Substantia nigra (tissue), 51 donors: ENCODE measurements at places on chromosomes 2 and 18.

GRCh38 chr2:240713928-240714746 lies 22.5 kb downstream of the AQP12A start:
- no peak for DNase-seq

- DNase-seq, result no peak
Observed at GRCh38 chr2:159860581-159861310, 62.7 kb upstream of the CD302 start.

- no peak for DNase-seq
Observed at GRCh38 chr2:164913640-164914350, 41.5 kb downstream of the SLC38A11 start.

DNA sequence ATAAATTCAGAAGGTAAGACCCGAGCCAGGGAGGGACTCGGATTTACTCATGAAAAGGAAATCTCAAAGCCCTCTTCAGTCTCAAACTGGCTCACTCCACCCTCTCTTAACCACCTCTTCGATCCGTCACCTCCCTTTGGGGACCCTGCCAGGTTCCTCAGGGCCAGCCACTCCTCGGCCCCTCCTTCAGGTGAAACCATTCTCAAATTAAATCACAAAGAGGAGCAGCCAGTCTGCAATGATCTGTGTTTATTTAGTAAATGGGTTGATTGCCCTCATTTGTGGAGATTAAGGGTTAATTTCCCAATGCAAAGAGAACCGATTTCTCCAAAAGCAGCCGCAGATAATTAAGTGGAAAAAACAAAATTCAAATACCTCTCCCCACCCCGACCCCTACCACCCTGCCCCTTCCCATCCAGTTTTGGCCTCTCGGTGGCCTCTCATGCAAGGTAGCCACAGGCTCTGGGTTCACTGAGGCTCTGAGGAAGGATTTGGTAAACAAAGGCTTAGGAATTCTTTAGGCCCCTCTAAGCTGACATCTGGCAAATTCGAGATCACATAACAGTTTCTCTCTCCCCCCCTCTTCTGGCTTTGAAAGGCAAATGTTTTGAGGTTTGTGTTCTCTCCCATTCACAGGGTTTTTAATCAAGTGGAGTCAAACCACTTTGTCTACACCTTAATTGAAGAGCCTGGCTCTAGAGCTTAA lies 10.3 kb upstream of the FZD7 start:
- no peak for DNase-seq

GRCh38 chr2:203870941-203871340 lies 3.4 kb downstream of the CTLA4 start:
- DNase-seq, result no peak

DNA sequence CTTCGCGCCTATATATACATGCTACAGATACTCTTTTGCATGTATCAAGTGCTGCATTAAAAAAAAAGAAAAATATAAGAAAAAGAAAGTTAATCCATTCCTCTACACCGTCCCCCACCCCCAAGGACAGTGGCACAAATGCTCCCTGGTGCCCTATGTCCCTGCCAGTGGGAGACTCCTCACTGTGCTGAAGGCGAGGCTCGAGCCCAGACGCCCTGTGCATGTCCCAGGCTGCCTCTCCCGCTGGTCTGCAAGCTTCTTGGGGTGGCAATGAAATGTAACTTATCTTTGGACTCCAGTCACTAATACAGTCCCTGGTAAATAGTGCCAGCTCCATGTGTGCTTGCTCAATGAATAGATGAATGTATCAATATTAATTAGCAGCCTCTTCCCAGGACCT lies 185.6 kb upstream of the SMAD2 start:
- no peak for DNase-seq

DNA sequence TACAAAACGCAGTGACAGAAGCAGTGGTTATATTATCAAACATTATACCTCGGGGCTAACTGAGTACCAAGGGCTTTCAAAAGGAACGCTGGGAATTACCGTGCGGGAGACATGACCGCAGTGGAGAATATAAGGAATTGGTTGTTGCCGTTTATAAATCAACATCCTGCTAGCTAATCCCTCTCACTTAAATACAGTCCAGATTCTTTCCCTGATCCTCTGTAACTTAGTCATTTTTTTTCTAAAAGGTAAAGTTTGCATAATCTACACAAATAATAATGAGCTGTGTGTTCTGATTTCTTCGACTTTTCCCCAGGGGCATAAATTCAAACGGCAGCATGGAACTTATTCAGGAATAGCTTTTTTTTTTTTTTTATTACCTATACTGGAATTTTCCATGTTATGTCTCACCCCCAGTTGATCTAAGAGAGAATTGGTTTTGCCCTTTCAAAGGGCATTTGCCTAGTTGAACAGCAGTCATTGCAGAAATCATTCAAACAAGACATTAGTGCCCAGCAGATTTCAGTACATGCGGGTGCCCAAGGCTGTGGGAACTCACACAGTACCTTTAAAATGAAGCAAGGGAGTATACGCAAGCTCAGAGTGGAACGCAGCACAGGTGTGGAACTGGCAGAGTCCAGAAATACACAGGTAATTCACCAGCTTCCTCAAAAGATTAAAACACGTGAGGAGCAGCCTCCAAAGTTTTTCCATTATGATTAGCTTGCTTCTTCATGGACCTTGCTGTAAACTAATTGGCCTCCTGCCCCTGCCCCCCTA lies 63.9 kb downstream of the SMIM21 start:
- no peak for DNase-seq

- DNase-seq, result no peak
Observed at GRCh38 chr18:3723554-3723953, 273.6 kb downstream of the TGIF1 start.

GRCh38 chr2:159155320-159155719 lies 131.2 kb downstream of the WDSUB1 start:
- DNase-seq, result no peak

DNA sequence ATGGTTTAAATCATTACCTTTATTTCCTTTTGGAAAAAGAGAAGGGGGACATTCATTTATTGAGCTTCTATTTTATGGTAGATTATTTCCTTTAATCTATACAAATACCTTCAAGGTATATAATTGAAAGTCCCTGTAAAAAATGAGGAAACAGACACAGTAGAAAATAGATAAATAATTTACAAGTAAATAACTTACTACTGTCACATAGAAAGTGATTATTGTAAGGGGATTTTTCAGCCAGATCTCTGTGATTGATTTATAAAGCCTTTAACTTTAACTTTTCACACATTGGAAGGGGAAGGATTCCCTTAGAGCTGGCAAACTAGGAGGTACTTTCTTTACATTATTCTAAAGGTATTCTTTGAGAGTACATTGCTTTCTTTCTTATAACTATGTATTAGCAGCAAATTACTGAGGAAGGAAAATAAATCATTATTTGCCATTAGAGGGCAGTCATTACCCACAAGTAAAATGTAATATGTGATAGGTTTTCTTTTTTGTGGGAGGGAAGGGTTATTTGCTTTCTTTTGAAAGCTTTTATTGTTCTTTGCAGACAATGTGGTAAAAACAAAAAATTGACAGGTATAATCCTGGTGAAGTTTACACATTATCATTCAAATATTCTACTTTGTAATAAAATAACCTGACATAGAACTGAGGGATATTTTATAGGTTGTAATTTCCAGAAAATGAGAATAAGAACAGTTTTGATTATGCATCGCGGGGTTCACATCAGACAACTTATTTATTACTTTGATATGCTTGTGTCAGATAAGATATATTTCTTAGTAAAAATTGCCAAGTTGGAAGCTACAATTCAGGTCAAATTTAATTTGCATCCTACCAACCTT lies 24.8 kb upstream of the RPE start:
- DNase-seq, result no peak

DNA sequence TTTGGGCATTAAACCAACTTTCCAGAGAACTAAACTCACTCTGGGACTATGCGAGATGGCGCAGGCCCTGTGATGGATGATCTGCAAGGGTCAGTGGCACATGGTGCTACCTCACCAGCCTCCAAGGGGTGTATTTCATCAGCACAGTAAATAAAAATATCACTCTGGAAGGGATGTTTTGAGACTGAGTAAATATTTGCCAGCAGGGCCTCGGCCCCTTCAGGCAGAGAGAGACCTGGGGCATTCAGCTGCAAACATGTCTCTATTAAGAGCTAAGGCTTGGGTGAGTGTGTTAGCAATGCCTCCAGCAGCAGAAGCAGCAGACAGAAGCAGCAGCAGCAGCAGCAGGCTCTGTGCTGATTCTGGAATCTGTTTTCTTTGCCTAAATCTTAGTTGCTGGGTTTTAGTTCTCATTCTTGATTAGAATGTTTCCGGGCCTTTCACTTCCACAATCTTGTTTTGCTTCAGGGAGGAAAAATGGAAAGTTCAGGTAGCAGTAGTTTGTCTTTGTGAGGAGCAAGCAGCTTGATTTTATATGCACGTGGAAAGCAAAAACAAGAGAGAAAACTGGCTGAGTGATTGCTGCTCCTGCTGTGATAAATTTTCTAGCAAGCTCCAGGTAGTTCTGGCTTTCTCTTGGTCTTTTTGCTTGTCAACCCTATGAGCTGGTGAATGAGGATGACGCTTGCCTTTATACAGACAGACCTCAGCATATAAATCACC lies 18.6 kb downstream of the ADCYAP1 start:
- no peak for DNase-seq

GRCh38 chr2:63434024-63435001 lies 154.0 kb downstream of the WDPCP start:
- DNase-seq, result no peak
